Retina (tissue), 1 donor: ENCODE measurements at places on chromosomes 16 and 17.

- no peak for DNase-seq
Measured at GRCh38 chr16:86549893-86550190, 5.2 kb downstream of the MTHFSD start.

- no peak for DNase-seq
Measured at GRCh38 chr17:73957564-73957963, 245.9 kb upstream of the RPL38 start.

GRCh38 chr16:8716592-8716991 is 42.2 kb downstream of the ABAT start:
- DNase-seq: no peak

GRCh38 chr17:81223762-81224130 is 981 bp upstream of the CEP131 start:
- no peak for DNase-seq

DNA sequence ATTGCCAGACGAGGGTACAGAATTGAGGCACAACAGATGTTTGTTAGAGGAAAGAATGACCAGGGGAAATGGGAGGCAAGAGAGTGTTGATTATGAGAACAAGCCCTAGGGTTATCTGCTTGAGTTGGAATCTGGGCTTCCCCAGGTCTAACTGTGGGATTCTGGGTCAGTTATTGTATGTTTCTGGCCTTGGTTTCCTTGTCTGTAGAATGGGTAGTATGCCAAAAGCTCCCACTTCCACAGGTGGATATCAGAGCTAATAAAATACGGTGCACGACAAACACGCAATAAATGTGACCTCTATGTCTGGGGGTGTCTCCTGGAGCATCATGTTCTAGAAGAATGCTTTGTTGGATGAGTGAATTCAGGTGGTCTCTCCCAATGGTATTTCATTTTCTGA is 517 bp downstream of the TMC5 start:
- DNase-seq: no peak

DNA sequence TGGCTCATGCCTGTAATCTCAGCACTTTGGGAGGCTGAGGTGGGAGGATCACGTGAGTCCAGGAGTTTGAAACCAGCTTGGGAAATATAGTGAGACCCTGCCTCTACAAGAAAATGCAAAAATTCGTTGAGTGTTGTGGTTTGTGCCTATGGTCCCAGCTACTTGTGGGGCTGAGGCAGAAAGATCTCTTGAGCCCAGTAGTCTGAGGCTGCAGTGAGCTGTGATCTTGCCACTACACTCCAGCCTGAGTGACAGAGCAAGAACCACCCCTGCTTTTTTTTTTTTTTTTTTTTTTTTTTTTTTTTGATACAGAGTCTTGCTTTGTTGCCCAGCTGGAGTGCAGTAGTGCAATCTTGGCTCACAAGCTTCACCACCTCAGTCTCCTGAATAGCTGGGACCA is 34.0 kb downstream of the ITGB3 start:
- no peak for DNase-seq
